Stimulated activated CD4-positive, alpha-beta T cell treated with anti-CD3 and anti-CD28 coated beads, Interleukin-2, amount 100 ng/mL, for 24 hours (primary cell): ENCODE measurements at places on chromosomes 6 and 20.

- no peak for DNase-seq
Measured at GRCh38 chr6:98339506-98339905, 494.9 kb upstream of the POU3F2 start.

- no peak for DNase-seq
Measured at GRCh38 chr20:63499338-63499969, 571 bp upstream of the EEF1A2 start.

GRCh38 chr20:23106271-23106851, 20.2 kb upstream of the CD93 start:
- no peak for DNase-seq

GRCh38 chr6:13881621-13882165, 43.1 kb upstream of the RNF182 start:
- no peak for DNase-seq

- DNase-seq, result no peak
Measured at GRCh38 chr6:154579046-154579445, 68.6 kb upstream of the CNKSR3 start.

DNA sequence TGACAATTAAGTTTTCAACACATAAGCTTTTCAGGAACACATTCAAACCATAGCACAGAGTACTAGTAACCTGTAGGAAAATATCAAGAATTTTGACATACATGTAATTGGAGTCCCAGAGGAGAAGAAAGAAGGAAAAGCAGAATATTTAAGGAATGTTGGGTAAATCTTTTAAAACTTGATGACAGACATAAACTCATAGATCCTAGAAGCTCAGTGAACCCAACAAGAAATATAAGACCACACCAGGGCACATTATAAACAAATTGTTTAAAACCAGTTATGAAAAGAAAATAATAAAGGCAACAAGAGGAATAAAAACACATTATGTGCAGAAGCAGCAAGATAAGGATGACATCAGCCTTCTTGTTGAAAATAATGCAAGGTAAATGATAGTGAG, 151.5 kb upstream of the ATXN1 start:
- no peak for DNase-seq

GRCh38 chr6:151452750-151453427, 963 bp upstream of the RMND1 start:
- DNase-seq, result no peak

DNA sequence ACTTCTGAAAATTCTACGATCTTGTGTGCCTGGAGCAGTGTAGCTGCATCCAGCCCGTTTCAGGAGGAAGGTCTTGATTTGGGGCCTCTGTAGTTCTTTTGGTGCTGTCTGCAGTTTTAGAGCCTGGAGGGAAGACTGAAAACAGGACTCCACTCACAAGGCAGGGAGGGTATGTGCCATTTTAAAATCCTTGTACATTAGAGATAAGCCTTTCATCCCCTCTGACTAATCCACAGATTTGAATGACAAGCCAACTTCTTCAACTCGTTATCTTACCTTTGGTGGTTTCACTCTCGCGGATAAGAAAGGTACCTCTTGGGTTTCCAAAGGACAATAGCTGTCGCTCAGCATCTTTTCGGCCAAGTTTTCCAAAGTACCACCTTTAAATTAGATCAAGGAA, 98.0 kb upstream of the TRAF3IP2 start:
- DNase-seq, result no peak

DNA sequence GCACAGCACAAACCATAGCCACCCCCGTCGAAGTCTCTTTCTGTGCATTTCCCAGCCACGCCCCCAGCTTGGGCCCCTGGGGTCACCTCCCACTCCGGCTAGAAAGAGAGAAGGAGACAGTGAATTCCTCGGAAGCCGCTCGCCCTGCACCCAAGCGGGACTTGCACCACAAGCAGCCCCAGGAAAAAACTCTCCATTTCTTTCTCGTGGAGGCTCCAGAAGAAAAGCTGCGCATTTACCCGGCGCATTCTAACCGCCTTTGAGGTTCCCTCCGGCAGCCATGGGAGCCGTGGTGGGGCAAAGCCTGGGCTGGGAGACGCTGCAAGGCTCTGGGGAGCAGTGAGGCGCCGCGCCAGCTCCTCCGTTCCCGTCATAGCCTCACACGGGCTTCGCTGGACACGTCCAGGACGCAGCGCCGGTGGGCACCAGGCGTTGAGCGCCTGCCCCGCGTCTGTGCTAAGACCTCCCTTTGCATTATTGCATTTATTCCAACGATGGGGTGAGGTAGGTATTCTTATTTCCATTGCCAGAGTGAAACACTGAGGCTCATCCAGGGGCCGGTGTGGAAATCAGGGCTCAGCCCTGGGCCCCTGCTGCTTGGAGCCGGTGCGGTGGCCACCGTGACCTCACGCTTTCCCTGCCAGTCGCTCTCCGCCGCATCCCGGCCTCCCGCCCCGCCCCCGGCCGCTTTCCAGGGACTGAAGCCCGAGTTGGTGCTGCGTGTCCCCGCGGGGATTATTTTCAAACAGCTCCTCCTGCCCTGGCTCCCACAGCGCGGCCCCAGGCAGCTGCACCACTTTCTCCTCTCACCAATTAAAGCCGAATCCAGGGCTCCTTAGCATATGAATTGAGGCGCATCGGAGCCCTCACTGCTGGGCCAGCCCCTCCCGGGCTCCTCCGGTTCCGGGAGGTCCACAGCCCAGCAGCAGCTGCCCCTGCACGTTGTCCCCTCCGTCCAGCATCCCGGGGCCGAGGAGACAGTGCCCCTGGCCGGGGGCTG, 148.3 kb upstream of the AFDN start:
- no peak for DNase-seq

DNA sequence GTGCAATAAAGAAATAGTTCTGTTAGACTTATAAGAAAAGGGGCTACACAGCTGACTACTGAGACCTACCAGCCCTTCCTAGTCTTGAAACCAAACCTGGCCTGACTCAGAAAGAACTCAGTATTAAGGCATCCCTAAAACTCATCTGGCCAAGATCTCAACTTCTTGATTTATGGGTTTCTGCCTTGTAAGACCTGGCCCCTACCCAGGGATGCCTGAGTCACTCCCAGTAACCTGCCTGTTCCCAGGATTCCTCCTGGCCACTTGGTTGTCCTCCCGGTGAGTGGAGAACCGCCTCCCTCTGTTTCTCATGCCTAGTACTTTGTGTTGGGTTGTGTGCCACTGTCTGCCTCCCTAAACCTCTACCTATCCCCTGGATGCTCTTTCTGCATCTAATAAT, 189.4 kb upstream of the PREP start:
- DNase-seq, result no peak

- no peak for DNase-seq
Measured at GRCh38 chr20:39581034-39581433, 618.9 kb downstream of the DHX35 start.

- DNase-seq, result peak; percentile 78
Measured at GRCh38 chr20:32521780-32522525, 63.2 kb downstream of the NOL4L start.

- no peak for DNase-seq
Measured at GRCh38 chr6:159972506-159973268, 3.8 kb downstream of the IGF2R start.

GRCh38 chr6:36268478-36269275, 1.2 kb upstream of the PNPLA1 start:
- DNase-seq, result no peak

DNA sequence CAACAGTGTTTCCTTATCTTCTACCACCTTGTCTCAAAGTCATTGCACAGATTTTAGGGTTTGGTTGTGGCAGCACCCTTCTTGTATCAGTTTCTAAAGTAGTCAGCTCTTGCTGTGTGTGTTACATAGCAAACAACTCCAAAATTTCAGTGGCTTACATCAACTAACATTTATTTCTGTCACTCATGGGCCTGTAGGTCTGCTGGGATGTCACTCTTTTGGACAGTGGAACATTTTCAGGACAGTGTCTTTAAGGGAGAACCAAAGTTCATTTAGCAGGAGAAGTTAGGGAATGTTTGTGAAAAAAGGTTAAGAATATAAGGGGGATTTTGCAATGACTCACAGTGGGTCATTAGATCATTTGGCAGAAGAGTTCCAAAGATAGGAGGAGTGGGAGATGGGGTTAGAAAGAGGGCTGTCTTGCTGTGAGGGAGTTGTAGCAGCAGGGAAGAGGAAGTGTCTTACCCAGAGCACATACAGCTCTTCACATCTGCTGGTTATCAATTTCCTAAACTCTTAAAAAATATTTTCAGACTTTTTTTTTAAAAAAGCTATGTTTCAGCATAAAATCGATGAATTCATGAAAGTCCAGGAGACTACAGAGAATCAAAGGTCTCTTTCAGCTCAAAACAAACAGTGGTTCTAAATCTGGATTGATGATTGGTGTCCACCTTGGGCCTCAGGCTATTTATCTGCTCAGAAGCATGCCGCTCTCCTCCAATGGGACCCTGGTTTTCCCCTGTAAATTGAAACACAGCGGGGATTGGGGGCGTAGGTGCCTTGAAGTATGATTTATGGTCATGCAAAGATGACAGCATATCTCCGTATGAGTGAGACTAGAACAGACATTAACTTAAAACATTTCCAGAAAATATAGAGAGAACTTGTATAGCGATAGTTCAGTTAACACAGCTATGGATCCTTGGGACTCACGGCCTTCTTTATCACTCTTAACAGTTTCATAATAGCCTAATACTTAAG, 117.3 kb downstream of the B3GAT2 start:
- no peak for DNase-seq

GRCh38 chr20:49786668-49787370, 25.8 kb upstream of the SLC9A8 start:
- no peak for DNase-seq

GRCh38 chr6:38322138-38322537, 317.6 kb downstream of the BTBD9 start:
- no peak for DNase-seq

DNA sequence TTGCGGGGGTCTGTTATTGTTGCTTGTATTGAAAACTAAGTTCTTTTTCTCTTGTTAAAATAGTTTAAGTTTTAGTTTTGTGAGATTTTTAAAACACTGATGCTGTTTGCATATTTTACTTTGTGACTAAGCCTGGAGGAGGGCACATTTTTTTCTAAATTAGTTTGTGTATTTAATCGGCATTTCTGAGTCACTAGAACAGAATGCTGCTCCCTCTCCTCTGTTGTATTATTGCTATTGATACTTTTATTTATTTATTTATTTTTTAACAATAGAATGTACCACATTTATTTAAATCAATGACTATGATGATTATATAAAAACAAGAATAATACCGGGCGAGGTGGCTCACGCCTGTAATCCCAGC, 5.1 kb upstream of the FAM50B start:
- DNase-seq, result no peak

DNA sequence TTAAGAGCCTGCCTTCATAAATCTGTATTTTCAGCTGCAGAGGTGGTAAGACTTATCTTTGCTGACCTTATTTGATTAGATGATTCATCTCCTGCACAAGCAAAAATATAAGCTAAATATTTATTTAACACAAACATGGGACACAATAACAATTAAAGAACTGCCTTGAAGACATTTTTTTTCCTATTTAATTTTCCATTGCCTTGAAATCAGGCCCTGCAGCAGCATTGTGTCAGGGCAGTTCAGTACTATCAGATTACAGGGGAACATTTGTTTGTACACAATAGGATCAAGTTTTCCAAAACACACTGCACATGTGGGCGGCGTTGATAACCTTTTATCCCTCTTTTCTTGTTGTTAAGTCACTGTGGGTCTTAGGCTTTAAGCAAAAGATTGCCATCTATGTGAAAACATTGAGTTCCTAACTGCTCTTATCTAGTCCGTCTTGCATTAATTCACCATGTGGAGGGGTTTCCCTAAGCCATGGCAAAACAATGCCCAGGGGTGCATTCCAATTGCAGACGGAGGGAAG, 7.4 kb downstream of the ADGRF5 start:
- DNase-seq, result no peak

- no peak for DNase-seq
Measured at GRCh38 chr6:12943549-12943948, 227.0 kb downstream of the PHACTR1 start.

- DNase-seq, result no peak
Measured at GRCh38 chr20:23598481-23598880, 7.2 kb downstream of the CST9 start.

DNA sequence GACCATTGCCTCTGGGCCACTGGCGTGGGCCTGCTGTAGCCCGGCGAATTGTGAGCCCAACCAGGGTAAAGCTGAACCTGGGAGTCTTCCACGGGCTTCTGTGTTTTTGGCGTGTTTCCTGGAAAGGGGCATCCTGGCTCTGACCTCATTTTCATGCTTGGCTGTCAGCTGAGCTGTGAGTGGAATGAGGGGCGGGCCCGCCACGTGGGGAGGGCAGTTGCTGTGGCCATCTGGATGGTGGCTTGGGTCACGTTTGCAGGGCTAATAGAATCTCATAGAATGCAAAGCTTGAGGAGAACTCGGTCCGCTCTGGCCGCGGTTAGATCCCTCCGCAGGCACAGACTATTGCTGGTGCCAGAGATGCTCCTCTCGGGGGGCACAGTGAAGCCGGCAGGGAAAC, 263.0 kb downstream of the SMOC2 start:
- DNase-seq, result no peak

DNA sequence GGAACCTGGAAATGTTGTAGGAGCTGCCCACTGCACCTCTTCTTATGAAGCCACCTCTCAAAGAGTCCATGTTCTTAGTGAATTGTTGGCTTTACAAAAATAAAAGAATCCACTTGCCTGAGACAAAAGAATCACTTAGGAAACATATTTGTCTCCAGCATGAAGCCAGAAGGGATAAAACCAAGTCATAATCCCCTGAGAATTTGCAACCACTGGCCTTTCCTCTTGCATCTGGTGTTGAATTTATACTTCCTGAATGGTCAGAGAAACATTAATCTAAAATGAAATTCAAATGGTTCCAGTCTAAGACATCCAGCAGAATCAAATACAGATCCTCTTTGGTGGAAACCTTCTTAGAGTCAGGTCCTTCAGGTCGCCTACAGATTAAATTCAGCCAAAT, 192.5 kb upstream of the ECI2 start:
- DNase-seq, result no peak
